ENCODE measurements at places on chromosomes 5 and 9. TPM values are rescaled to one million over a fixed set of nuclear protein-coding genes. Genes with fewer than 3 reads are reported as not detected.

- DNase-seq = no peak
Measured at GRCh38 chr5:109937951-109938350, 248.2 kb downstream of the MAN2A1 start.

- no peak for DNase-seq
Measured at GRCh38 chr9:13557746-13558145, 278.3 kb upstream of the MPDZ start.

DNA sequence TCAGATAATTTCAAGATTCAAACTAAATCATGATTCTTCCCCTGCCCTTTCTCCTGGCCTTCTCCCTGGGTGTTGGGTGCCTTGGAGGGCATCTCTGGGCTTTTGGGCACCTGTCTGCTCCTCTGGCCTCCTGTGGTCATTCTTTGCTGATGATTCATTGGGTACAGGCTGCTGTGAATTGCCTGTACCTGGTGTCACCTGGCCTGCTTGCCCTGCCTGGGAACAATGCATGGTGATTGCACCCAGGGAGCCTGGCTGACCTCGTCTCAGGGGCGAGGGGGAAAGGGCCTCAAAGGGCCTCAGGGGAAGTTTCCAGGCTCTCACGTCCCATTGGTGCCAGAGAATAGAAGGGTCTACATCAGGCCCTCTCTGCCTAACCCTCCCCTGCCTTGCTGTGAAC is 20.1 kb upstream of the CKMT2 start:
- DNase-seq = no peak

- no peak for DNase-seq
Measured at GRCh38 chr9:89384783-89385182, 66.5 kb downstream of the SECISBP2 start.

Gene SH2D3C
- total RNA-seq = 81.9 TPM
